ENCODE measurements at places on chromosomes 5 and 9.

DNA sequence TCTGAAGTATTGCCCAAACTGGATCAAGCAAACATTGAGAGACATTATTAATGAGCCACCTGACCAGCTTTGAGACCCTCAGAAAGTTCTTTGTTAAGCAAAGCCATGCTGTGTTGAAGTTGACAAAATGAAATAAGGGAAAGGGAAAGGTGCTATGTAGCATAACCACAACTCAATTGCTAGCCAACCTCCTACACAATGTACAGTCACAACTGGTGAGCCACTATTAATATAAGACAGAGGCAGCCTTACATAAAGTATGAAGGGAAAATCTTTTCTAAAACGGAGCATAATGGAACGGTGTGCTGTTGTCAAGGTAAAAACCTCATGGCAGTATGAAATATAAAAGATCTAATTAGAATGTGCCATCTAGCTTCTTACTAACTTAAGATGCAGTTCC, 375.8 kb upstream of the ST8SIA4 start:
- H3K27me3 ChIP-seq: no peaks in the 10 kb centered on the region
- H3K4me3 ChIP-seq: no peak overlapping the region
- H3K4me1 ChIP-seq: no peaks in the 10 kb centered on the region
- no peaks in the 10 kb centered on the region for H3K36me3 ChIP-seq
- no peak overlapping the region for H3K27ac ChIP-seq

- no peak for DNase-seq
- H3K4me3 ChIP-seq: no peak overlapping the region
- no peak overlapping the region for H3K27ac ChIP-seq
Observed at GRCh38 chr5:117800261-117800660, 1188.1 kb downstream of the DTWD2 start.

- peaks cover 26% of the 10 kb centered on the region for H3K36me3 ChIP-seq
- no peak for DNase-seq
- H3K4me3 ChIP-seq: peak overlapping the region; percentile 97
- no peaks in the 10 kb centered on the region for H3K27me3 ChIP-seq
- peaks cover 43% of the 10 kb centered on the region for H3K4me1 ChIP-seq
- peak overlapping the region; percentile 92 for H3K27ac ChIP-seq
Observed at GRCh38 chr5:66145737-66146136, 1.6 kb downstream of the SREK1 start.

DNA sequence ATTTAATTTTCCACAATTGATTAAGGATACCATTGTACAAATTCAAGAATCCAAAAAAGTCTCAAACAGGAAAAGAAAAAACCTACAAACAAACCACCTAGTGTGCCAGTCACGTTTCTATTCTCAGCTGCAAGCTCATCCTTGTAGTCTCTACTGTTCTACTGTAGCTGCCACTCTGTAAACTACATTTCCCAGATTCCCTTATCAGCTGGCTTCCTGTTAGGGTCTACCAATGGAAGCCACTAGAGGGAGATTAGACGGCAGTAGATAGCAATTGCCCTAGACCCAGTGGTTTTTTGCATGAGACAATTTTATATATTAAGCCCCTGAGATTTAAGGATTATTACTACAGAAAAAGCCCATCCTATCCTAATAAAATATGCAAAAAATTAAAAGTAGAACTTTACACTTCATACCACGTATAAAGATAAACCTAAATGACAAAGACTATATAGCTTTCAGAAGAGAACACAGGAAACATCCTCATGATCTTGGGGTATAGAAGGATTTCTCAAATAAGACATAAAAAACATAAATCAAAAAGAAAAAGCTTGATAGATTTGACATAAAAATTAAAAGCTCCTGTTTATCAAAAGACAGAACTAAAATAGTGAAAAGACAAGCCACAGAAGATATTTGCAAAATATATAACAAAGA, 37.4 kb downstream of the P4HA2 start:
- H3K27me3 ChIP-seq: peaks cover 8% of the 10 kb centered on the region
- peak; percentile 41 for DNase-seq
- no peak overlapping the region for H3K4me3 ChIP-seq
- no peak overlapping the region for H3K27ac ChIP-seq
- peaks cover 2% of the 10 kb centered on the region for H3K4me1 ChIP-seq

GRCh38 chr5:45508135-45508534, 188.0 kb downstream of the HCN1 start:
- no peak overlapping the region for H3K4me3 ChIP-seq
- no peak for DNase-seq
- H3K27ac ChIP-seq: no peak overlapping the region
- no peaks in the 10 kb centered on the region for H3K27me3 ChIP-seq

- H3K27ac ChIP-seq: no peak overlapping the region
- H3K4me3 ChIP-seq: no peak overlapping the region
- no peaks in the 10 kb centered on the region for H3K36me3 ChIP-seq
Observed at GRCh38 chr5:179268966-179269693, 76.1 kb downstream of the ADAMTS2 start.

DNA sequence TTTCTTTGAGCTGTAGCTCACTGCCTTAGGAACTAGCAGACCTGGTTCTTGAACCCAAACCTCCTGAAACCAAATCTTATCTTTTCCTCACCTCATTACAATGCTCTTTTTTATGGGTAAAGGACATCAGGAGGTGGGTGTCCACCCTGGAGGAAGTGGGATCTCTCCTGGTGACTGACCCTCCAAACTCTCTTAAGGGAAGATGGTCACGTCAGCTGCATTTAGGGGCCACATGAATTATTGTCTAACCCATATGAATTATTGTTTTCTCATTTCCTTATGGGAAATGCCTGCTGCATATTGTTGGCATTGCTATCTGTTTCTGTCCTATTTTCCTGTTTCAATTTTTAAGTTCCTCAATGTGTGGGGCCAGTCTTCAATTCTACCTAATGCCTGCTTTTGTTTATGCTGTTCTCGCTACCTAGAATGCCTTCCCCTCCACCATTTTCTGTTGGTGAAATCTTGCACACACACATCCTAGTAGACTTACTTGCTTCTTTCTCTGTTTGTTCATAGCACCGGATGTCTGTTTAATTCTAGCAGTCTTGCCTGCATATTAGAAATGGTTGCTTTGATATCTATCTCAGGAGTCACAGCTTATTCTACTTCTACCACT, 22.0 kb upstream of the SPINK1 start:
- peaks cover 21% of the 10 kb centered on the region for H3K27me3 ChIP-seq
- H3K36me3 ChIP-seq: no peaks in the 10 kb centered on the region
- H3K4me3 ChIP-seq: no peak overlapping the region
- H3K4me1 ChIP-seq: peaks cover 3% of the 10 kb centered on the region
- no peak overlapping the region for H3K27ac ChIP-seq
- no peak for DNase-seq

DNA sequence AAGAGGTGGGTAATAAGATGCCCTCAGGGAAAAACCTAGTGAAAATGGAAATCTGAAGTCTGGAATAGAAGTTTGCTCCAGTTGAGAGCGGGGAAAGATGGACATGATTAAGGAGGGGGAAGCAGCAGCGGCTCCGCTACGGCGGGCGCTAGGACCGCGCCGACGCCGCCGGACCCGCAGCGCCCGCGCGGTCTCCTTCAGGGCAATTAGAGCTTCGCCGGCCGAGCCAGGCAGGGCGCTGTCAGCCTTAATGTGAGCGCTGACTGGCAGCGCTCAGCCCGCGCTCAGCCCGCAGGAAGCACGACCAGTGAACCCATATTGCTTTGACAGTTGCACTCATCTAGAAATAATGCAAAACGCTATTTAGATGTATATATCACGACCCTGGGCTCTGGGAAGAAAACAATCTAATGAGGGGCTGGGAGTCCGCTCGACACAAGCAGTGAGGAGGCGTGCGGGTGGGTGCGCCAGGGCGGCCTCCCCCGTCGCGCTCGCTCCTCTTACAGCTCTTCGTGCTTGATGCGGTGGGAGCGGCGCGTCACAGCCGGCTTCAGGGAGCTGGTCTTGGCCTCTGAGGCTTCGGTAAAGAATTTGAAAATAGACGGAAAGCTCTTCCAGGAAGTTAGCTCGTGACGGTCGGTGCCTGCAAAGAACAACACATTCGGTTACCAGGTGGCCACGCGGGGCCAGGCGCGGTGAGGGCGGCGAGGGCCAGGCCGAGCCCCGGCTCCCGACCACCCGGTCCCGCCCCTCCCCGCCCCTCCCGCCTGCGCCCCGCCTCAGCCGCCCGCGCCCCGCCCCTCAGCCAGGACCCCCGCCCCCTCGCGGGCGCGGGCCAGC, 37.7 kb downstream of the NR2F1 start:
- peaks cover 42% of the 10 kb centered on the region for H3K27me3 ChIP-seq
- peak; percentile 74 for DNase-seq
- peaks cover 27% of the 10 kb centered on the region for H3K4me1 ChIP-seq
- peak overlapping the region; percentile 58 for H3K27ac ChIP-seq

DNA sequence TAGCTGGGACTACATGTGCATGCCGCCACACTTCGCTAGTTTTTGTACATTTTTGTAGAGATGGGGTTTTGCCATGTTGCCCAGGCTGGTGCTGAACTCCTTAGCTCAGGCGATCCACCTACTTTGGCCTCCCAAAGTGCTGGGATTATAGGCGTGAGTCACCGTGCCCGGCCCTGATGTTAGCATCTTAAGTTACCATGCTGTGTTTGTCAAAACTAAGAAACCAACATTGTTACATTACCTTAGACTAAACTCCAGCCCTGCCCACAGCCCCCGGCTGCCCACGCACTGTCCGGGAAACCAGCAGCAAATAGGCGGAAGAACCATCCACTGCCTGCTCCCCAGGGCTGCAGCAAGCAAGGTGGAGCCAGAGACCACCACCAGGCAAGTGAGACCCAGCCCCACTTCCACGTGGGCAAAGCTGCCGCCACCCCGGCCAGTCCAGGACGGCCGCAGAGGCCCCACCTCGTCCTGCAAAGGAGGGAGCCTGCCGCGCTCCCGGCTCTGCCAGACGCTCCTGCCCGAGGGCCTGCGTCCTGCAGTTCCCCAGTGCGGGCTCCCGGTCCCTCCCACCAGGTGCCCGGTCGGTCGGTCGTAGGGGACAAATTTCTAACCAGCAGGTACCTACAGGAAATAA, 35.7 kb upstream of the TXN start:
- no peak for DNase-seq
- no peak overlapping the region for H3K27ac ChIP-seq
- H3K4me1 ChIP-seq: no peaks in the 10 kb centered on the region
- H3K27me3 ChIP-seq: no peaks in the 10 kb centered on the region
- H3K36me3 ChIP-seq: no peaks in the 10 kb centered on the region
- no peak overlapping the region for H3K4me3 ChIP-seq

DNA sequence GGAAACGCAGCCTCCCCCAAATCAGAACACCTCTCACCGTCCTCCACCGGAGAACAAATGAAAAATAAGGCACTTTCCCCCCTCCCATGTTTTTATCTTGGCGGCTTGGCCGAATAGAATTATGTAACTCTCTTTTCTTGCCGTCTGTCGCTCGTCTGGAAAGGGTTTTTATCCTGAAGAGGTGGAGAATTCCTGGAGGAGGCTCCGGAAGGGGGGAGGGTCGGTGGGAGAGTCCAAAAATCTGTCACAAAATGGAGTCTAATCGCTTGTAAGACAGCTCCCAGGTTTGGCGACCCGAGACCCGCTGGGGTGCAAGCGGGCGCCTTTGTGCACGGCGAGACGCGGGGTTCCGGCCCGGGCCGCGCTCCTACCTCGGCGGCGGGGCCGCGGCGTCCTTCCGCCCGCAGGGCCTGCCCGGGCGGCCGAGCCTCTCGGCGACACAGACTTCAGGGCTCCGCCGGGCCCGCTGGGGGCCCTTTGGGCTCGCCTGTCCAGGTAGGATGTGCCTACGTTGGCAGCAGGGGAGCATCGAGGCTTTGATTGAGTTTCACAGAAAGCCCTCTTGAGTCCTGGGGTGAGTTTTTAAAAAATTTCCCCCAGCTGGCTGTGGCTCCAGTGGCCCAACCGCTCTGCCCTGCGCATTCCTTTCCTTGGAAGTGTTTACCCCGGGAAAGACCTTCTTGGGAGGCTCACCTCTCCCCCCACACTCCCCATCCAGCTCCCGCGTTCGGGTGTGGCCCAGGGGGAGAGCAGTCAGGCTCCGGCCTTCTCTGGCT, 5.0 kb downstream of the LMX1B start:
- peaks cover 88% of the 10 kb centered on the region for H3K27me3 ChIP-seq
- no peak for DNase-seq
- H3K4me3 ChIP-seq: no peak overlapping the region
- peaks cover 3% of the 10 kb centered on the region for H3K36me3 ChIP-seq
- H3K4me1 ChIP-seq: peaks cover 20% of the 10 kb centered on the region

GRCh38 chr9:91162784-91163443, 198.8 kb downstream of the AUH start:
- H3K4me1 ChIP-seq: peaks cover 79% of the 10 kb centered on the region
- peak overlapping the region; percentile 81 for H3K4me3 ChIP-seq
- H3K27me3 ChIP-seq: no peaks in the 10 kb centered on the region

GRCh38 chr5:89904442-89904841, 505.1 kb downstream of the CETN3 start:
- H3K4me3 ChIP-seq: no peak overlapping the region
- no peaks in the 10 kb centered on the region for H3K4me1 ChIP-seq
- no peak for DNase-seq

GRCh38 chr5:177070536-177071191, 16.1 kb upstream of the FGFR4 start:
- H3K36me3 ChIP-seq: peaks cover 5% of the 10 kb centered on the region
- no peak for DNase-seq
- no peak overlapping the region for H3K27ac ChIP-seq
- H3K27me3 ChIP-seq: no peaks in the 10 kb centered on the region

DNA sequence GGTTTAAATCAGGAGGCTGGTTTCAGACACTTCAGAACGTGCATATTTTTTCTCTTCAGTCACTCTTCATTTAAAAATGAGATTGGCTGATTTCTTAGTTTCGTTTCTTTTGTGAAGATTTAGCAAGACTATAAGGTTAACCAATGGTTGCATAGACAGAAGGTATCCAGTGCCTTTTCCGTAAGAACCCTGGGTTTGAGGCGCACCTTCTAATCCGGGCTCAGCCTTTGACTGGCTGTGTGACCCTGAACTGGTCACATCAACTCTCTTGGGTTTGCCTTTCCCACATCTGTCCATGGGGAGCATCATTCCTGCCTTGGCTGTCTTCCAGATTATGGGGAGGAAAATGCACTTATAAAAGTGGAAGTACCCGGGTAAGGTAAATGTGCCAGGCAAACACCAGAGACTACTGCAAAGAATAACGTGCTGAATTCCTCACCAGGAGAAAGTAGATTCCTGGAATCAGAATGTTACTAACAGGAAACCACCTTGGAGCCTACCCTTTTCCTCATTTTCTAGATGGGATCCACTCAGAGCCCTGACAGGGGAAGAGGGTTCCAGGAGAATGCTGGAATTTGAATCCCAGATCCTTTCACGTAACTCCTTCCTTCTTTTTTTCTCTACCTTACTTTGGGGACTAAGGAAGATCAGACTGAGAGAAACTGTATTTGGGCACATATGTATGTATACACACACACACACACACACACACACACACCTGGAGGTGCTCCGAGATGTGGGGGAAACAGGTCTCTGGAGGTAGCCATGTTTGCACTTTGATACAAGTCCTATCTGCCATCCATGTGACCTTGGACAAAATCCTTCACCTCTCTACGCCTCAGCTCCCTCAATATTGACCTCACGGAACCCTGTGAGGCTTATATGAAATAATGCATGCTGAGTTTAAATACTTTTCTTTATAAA, 6.8 kb downstream of the HAND1 start:
- H3K27me3 ChIP-seq: peaks cover 80% of the 10 kb centered on the region
- no peak overlapping the region for H3K27ac ChIP-seq
- H3K36me3 ChIP-seq: no peaks in the 10 kb centered on the region
- DNase-seq: no peak
- H3K4me1 ChIP-seq: peaks cover 14% of the 10 kb centered on the region
- H3K4me3 ChIP-seq: no peak overlapping the region

All from activated CD8-positive, alpha-beta memory T cell treated with anti-CD3 and anti-CD28 coated beads, Interleukin-2, amount 10 ng/mL, durations not matched to agents 7 days and 5 days (primary cell).